ENCODE measurements at places on chromosomes 1 and 21.

- H3K4me1 ChIP-seq, result no peaks in the 10 kb centered on the region
- DNase-seq, result no peak
- no peak overlapping the region for H3K4me3 ChIP-seq
- no peaks in the 10 kb centered on the region for H3K27me3 ChIP-seq
- H3K27ac ChIP-seq, result no peak overlapping the region
- H3K36me3 ChIP-seq, result no peaks in the 10 kb centered on the region
Measured at GRCh38 chr21:15908187-15908586, 178.4 kb downstream of the USP25 start.

DNA sequence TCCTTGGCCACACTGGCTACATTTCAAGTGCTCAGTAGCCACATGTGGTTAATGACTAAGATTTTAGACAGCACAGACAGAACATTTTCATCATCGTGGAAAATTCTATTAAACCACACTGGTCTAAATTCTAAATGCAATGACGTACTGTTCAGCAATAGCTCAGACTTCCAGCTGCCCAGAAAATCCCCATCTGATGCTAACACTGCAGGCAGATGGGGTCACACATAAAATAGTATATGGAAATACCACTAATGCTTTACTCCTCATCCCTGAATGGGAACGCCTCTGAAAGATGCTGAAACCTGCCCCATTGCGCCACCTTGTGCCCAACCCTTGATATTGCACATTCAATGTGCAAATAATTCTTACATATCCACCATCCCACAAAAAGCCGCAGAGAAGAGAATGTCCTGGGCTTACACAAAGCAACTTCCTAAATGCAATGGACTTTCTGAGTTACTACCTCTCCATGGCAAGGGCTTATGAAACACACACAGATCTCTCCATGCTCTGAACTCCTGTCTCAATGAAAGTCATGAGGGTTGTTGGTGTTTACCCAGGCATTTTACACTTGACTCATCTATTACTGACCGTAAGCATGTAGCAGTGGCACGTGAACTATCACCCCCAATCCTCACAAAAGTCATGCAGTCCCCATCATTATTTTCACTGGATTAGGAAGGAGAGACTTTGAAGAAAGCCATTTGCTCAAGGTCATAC lies 20.3 kb upstream of the SLC5A9 start:
- H3K4me3 ChIP-seq, result no peak overlapping the region
- no peaks in the 10 kb centered on the region for H3K27me3 ChIP-seq
- no peaks in the 10 kb centered on the region for H3K4me1 ChIP-seq
- no peak overlapping the region for H3K27ac ChIP-seq
- DNase-seq, result peak; percentile 77
- no peaks in the 10 kb centered on the region for H3K36me3 ChIP-seq

DNA sequence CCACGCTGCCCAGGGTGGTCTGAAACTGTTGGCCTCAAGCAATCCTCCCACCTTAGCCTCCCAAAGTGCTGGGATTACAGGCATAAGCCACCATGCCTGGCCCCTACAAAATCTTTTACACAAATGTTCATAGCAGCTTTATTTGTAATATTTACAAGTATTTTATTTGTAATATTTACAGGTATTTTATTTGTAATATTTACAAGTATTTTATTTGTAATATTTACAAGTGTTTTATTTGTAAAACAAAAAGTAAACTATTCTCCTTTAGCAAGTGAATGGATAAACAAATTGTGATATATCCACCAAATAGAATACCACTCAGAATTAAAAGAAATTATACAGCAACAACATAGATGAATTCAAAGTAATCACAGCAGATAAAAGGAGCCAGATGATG lies 11.4 kb upstream of the FNBP1L start:
- H3K4me3 ChIP-seq, result no peak overlapping the region
- no peaks in the 10 kb centered on the region for H3K36me3 ChIP-seq

- H3K4me3 ChIP-seq, result no peak overlapping the region
- H3K27ac ChIP-seq, result no peak overlapping the region
- H3K4me1 ChIP-seq, result peaks cover 9% of the 10 kb centered on the region
- H3K36me3 ChIP-seq, result no peaks in the 10 kb centered on the region
- no peaks in the 10 kb centered on the region for H3K27me3 ChIP-seq
- no peak for DNase-seq
Measured at GRCh38 chr1:73411479-73411878, 786.5 kb downstream of the LRRIQ3 start.

DNA sequence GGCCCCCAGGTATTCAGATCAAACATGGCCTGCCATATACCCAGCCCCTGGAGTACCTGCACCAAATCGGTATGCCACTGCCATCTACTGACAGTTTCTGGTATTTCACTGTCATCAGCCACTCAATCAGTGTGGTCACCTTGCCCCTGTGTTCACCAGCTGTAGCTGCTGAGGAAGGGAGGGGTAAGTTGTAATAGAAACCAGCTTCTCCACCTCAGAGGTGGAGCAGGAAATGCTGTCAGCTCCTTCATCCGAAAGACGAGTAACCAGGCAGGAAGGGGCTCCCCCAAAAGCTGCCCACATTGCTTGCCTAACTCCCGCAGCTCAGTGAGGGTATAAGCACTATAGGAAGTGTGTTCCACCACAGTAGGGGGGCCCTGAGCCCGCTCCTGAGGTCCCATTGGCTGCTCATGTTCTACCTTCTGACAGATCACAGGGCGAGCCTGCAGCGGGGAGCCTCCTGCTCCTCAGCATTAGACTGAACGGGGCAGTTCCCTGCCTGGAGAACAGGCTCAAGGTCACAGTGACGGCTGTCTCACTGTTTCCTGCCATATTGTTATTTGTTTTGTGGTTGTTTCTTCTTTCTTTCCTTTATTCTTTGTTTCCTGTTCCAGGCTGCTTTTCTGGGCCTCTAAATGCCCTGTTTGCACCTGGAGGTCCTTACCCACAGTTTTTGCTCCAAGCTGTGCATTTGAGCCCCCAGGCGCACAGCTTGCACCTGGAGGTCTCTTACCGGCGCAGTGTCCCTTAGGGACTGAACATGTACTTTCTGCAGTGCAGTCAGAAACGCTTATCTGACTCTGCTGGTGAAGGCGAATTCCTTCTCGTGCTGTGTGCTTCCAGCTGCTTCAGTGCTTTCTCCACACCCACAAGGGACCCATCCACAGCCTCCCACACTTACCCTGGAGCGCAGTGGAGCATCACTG lies 1638.3 kb downstream of the MRPL39 start:
- DNase-seq, result no peak
- no peak overlapping the region for H3K4me3 ChIP-seq
- H3K36me3 ChIP-seq, result no peaks in the 10 kb centered on the region

GRCh38 chr1:117162816-117163215 lies 41.3 kb upstream of the TRIM45 start:
- H3K27me3 ChIP-seq, result no peaks in the 10 kb centered on the region
- H3K36me3 ChIP-seq, result no peaks in the 10 kb centered on the region
- DNase-seq, result no peak

GRCh38 chr1:223135176-223135942 lies 7.7 kb downstream of the TLR5 start:
- no peaks in the 10 kb centered on the region for H3K4me1 ChIP-seq
- H3K27me3 ChIP-seq, result peaks cover 22% of the 10 kb centered on the region
- peak; percentile 79 for DNase-seq
- no peak overlapping the region for H3K4me3 ChIP-seq
- no peaks in the 10 kb centered on the region for H3K36me3 ChIP-seq

Measured in cardiac muscle cell (in vitro differentiated cells and primary cell).